Activated naive CD4-positive, alpha-beta T cell (primary cell): ENCODE measurements at places on chromosomes 1 and 21.

- no peak for DNase-seq
Observed at GRCh38 chr1:205938682-205939081, 4.6 kb downstream of the SLC26A9 start.

DNA sequence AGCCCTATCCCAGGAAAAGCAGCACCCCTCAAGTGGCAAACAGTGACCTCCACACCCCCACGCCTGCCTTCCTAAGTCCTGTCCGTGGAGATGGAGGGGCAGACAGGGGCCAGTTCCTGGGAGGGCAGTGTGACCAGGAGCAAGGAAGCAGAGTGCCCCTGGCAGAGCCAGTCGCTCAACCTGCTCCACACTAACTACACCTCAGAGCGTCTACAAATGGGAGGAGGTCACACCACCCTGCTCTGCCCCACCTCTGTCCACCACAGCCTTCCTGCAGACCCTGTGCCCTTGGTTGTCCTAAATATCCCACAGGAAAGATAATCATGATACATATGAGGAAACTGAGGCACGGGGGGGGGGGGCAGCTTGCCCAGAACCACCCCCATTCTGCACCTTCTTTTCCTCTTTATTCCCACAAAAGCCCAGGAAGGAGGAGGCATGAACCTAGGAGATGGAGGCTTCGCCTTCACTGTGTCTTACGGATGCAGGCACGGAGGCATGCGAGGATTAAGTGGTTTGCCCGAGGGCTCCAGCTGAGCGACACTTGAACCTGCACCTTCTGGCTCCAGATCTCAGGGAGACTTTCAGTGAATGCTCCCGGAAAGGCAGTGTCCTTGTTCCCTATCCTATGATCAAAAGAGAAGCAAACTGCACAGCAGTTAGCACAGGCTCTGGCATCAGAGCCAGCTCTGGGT, 42.7 kb upstream of the SELENON start:
- DNase-seq = no peak

- no peak for DNase-seq
Observed at GRCh38 chr1:78222960-78223358, 177.2 kb downstream of the GIPC2 start.

- no peak for DNase-seq
Observed at GRCh38 chr1:25958465-25958864, 39.4 kb downstream of the PAFAH2 start.

DNA sequence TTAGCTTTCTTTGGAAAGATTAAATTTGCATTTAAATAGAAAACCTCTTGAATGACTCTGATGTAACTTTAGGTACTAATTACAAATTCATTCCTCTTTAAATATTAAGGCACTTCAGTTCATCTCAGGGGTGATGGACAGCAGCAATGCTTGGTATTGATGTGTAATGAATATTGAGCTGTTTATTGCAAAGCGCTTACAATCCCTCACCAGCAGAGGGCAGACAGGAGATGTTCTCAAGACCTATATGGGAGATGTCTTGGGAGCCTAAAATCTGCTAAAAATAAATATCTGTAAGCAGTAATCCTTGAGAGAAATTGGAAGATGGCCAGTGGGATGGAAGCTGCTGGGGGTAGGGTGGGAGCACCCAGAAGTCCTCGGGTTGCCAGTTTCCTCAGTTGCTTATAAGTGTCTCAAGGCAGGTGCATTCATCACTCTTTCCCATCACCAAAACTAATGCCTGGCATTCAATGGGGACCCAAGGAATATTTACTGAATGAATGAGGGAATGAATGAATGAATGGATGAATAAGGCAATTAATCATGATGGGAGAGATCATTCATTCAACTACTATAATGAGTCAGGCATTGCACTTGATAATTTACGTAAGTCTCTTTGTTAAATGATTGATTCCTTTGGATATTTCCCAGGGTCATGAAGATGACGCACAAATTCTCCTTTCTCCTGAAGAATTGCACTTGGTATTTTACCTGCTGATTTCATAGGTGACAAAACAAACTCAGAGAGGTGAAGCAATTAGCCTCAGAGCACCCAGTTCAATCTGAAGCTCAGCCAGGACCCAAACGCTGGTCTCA, 2.3 kb downstream of the KLHDC8A start:
- peak; percentile 20 for DNase-seq

GRCh38 chr1:232521660-232522059, 108.3 kb downstream of the SIPA1L2 start:
- no peak for DNase-seq

DNA sequence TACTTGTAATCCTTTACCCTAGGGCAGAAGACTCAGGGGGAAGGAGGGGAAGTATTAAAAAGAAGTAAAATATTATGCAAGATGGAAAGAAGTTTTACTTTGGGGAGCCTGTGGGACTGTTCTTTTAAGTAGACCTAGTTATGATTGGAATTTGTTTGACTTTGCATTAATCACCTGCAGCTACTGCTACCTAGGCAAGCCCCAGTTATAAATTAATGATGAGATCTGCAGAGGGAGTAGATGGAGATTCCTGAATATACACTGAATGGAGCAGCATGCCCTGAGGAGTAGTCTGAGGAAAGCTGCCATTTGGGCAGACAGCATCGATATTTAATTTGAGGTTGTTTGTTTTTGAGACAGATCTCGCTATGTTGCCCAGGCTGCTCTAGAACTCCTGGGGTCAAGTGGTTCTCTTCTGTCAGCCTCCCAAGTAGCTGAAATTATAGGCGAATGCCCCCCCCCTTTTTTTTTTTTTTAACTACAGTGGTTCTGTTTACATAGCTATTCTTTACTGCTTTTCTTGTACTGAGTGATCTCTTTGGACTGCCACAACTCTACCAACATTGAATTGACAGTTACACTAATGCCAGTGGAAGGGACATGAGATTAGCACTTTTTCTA, 81.4 kb upstream of the SERTAD4 start:
- DNase-seq = no peak

DNA sequence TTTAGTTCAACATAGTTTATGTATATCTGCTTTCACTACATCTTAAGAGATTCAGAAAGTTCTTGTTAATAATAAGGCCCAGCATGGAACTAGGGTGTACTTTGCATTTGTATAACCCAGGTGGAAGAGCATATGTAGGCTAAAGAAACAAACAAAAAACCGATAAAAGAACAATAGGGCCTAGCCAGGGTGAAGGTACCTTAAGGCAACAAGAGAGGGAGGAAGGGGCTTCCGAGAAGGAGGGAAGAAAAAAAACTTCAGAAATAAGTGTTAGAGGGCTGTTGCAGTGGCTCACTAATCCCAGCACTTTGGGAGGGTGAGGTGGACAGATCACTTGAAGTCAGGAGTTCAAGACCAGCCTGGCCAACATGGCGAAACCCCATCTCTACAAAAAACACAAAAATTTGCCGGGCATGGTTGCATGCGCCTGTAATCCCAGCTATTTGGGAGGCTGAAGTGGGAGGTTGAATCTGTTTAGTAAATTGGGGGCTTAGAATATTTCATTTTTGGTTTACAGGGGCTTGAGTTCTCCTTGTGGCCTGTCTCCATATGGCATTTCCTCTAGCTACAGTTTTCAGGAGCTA, 4.7 kb upstream of the SPATA45 start:
- no peak for DNase-seq

DNA sequence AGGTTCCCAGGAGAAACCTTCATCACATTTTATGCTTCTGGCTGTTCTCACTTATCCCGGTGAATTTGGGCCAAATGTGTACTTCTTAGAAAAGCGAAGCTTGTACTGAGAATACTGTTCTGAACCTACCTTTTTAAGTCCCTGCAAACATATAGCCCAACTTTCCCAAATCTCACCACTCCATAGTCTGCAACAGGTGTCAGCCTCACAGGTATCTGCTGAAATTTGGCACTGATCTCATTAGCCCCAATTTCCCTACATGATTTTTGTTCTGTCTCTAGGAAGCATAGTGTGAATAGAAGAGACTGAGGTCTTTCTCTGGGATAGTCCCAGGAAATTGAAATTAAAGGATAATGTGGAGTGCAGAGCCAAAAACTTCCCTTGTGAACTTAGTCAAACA, 11.5 kb downstream of the RIT1 start:
- DNase-seq = no peak

GRCh38 chr21:37704751-37705150, 211.5 kb downstream of the KCNJ6 start:
- DNase-seq = no peak

DNA sequence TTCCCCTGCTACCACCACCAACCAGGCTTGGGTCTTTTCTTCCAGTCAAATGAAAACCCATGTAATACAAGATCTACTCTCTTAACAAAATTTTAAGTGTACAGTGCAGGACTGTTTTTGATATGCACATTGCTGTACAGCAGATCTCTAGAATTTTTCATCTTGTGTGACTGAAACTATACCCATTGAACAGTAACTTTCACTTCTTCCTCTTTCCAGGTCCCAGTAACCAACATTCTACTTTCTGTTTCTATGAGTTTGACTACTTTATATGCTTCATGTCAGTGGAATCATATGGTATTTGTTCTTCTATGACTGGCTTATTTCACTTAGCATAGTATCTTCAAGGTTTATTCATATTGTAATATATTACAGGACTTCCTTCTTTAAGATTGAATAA, 45.3 kb upstream of the PLPPR4 start:
- no peak for DNase-seq

DNA sequence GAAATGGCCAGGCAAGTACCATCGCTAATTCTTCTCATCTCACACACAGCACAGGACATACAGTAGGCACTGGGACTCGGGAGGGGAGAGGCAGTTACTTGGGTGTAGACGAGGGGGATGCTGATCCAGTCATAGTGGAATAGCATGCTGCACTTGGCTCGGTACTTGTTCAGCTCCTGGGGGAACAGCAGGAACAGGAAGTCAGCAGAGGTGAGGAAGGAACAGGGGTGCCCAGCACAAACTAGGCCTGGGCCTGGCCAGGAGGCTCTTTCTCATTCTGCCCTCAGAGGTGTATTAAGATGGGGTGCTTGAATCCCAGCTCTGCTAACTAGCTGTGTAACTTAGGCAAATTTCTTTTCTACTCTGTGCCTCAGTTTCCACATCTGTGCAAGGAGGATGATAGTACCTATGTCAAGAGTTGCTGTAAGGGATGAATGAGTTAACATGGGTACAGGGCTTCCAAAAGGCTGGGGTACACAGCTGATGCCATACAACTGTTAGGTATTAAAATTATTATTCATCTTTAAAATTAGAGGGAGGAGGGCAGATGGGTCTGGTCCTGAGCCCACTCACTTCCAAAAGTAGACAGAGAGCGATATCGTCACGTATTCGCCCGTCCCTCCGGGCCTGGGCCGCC, 2.4 kb downstream of the BEST4 start:
- no peak for DNase-seq

DNA sequence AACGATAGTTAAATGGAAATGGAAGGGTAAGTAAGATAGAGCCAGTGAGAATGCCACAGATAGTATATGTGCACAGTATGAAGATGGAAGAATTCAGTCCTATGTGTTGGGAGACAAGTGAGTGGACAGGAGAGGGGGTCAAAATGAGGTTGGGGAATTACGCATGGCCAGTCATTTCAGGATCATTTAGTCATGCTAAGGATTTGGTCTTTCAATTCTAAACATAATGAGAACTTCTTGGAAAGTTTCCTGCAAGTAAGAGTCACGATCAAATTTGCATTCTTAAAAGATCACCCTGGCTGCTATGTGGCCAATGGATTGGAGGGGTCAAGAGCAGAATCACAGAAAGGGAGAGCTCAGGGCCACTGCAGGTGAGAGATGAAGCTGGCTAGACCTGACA, 64.0 kb upstream of the KCNK2 start:
- no peak for DNase-seq

DNA sequence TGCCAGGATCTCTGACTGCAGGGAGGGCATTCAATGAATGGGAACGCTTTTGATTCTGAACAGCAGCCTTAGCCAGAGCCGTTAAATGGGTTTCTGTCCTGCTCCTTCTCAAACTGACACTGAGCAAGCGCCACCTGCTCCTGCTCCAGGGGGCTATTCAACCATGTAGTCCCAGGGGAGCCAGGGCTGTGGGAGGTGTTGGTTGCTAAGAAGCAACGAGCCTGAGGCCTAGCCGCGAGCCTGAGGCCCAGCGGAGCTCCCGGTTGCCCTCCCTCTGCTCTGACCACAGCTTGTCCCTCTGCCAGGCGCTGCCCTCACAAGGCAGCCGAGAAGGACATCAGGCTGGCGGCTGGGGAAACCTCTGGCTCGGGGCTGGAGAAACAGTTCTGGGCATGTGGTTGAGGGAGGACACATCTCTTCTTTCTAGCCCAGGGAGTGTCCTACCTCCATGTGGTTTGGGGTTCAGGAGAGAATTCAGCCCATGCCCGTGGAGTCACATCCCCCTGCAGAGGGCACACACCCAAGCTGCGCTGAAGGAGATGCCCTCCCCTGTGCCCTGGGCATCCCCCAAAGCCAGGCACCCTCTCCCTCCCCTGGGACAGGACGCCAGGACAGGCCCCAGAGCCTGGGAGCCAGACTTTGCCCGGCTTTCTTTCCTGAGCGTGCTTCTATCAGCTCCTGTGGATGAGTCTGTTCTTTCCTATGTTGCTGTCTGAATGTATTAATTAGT, 18.0 kb downstream of the PCP4 start:
- no peak for DNase-seq

- no peak for DNase-seq
Observed at GRCh38 chr1:155016231-155016831, 13.7 kb downstream of the ZBTB7B start.

DNA sequence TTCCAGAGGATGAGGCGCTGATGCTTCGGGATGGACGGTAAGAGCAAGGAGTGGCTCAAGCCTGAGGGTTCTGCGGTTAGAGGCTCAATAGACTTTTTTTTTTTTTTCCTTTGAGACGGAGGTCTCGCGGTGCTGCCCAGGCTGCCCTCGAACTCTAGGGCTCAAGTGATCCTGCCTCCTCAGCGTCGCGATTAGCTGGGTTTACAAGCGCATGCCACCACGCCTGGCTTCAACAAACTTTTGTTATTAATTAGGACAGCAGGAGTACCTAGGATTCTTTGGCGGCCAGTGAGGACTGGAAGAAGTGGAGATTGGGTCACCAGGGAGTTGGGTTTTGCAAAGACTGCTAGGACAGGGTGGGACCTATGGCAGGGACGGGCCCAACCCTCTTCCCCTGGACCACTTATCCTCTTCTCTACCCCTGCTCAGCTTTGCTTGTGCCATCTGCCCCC, 587 bp downstream of the SCNM1 start:
- DNase-seq = no peak

DNA sequence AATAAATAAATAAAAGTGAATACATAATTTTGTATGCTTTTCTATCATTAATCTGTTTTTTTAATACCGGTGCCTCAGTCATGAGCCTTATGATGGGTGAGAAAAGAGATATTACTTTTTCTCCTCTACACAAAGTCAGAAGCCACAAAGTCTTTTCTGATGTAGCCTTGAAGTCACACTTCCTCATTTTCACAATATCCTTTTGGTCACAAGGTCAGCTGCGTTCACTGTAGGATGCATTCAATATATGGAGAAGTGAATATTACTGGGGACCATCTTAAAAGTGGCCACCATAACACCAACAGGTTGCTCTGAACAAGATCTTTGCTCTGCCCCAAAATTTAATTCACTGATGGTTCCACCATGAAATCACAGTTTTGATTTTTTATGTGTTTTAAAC, 83.3 kb upstream of the TNR start:
- no peak for DNase-seq

DNA sequence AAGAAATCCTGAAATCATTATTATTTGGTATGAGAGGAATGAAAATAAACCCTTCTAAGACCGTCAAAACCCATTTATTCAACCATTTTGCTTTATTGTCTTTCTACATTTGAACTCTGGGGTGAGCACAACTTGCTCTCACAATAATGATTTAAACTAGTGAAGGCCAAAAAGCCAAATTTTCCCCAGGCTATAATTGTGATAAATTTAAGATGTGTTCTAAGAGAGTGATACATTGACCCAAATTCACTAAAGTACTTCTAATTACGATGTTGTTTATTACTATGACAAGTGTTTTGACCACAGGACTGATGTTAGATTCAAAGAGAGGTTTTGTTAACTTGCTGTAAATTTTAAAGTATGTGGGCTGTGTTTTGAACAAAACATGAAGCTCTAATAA, 670.9 kb upstream of the NR5A2 start:
- DNase-seq = no peak
